Activated CD8-positive, alpha-beta memory T cell treated with anti-CD3 and anti-CD28 coated beads, Interleukin-2, amount 10 ng/mL, durations not matched to agents 7 days and 5 days (primary cell): ENCODE measurements at places on chromosomes 12 and 14. TPM values are rescaled to one million over a fixed set of nuclear protein-coding genes. Genes with fewer than 3 reads are reported as not detected.

FGF6 gene
- not detected for total RNA-seq

RIMKLB gene
- 1.1 TPM for total RNA-seq

SYNDIG1L gene
- not detected for total RNA-seq

DNA sequence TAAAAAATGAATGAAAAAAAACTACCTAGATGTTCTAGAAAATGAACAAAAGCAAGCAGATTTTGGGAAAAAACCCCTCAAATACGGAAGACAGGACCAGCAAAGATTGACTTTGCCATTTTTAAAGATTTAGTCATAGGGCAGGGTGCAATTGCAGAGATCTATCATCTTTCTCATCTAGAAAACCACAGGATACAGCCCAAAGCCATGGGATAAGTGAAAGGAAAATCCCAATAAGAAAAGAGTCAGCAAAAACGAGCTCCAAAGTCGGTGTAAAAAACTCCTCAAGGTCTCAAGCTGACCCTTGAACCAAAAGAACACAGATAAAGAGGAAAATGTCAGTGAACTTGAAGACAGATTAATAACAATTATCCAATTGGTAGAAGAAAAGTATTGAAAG, 28.0 kb downstream of the CEP290 start:
- no peaks in the 10 kb centered on the region for H3K27me3 ChIP-seq
- no peak overlapping the region for H3K4me3 ChIP-seq
- H3K36me3 ChIP-seq = peaks cover 28% of the 10 kb centered on the region
- peaks cover 2% of the 10 kb centered on the region for H3K4me1 ChIP-seq

DNA sequence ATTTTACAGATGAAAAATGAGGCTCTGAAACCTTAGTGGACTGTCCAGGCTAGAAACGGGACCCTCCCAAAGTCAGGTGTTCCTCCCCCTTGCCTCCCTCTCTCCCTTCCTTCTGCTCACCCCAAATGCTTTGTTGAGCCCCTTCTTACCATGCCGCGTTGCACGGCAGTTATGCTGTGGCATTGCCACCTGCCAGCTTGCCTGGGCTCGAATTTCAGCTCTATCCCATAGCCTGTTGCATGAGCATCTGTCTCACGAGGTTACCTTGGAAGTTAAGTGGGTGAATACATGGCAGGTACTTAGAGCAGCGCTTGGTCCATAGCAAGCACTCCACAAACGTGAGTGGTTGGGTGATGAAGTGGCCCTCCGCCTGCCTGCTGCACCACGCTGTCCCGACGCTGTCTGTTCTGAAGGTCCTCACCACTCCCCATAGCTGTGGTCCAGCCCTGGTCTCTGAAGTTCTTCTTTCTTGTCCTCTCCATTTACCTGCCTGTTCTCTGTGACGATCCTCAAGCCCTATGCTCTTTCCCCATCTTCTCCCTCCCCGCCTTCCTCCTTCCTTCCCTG, 269.9 kb downstream of the CACNA1C start:
- H3K4me1 ChIP-seq = no peaks in the 10 kb centered on the region
- H3K27ac ChIP-seq = no peak overlapping the region
- H3K36me3 ChIP-seq = no peaks in the 10 kb centered on the region
- no peak overlapping the region for H3K4me3 ChIP-seq
- peaks cover 22% of the 10 kb centered on the region for H3K27me3 ChIP-seq
- DNase-seq = no peak

DNA sequence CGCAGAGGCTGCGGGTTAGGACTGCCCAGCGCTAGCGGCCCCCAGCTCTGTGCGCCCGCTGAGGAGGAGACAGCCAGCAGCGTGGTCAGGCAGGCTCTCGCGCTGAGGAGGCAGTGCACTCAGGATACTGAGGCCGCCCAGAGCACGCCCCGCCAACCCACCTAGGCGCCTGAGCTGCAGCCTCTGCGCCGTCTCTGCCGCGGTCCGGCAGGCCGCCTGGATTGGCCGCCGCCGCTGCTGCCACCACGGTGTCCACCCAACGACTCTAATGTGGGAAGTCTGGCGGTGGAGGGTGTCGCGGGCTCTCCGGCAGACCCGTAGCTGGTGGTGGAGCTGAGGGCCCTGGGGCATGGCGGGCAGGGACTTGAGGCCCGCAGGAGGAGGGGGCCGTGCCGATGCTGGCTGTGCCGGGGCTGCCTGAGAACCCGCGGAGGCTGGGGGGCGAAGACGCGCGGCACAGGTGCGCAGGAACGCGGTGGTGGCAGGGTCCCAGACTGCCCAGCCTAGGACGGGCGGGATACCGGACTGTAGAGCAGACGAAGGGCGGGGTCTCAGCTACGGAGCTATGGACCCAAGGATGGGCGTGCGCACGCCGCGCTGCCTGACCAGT, 69.9 kb downstream of the ASCL4 start:
- DNase-seq = no peak
- H3K4me1 ChIP-seq = peaks cover 8% of the 10 kb centered on the region
- H3K36me3 ChIP-seq = no peaks in the 10 kb centered on the region

DNA sequence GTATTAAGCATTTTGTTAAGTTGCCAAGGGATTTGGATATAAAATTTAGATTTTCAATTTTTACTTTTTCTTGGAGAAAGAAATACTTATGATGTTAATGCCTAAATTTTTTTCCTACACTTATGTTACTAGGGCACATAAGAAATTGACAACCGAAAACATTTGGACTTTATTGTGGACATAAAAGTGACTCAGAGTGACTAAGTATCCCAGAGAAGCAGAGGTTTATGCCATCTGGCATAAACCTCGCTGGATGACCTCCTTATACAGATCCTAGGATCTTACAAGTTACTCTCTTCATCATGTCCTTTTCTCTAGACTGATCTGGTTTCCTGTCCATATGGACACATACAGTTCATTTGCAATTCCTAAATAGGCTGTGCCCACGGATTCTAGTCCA, 89.8 kb downstream of the RERG start:
- no peak for DNase-seq
- H3K4me3 ChIP-seq = no peak overlapping the region
- H3K36me3 ChIP-seq = no peaks in the 10 kb centered on the region
- H3K4me1 ChIP-seq = no peaks in the 10 kb centered on the region
- H3K27me3 ChIP-seq = peaks cover 18% of the 10 kb centered on the region
- no peak overlapping the region for H3K27ac ChIP-seq

DNA sequence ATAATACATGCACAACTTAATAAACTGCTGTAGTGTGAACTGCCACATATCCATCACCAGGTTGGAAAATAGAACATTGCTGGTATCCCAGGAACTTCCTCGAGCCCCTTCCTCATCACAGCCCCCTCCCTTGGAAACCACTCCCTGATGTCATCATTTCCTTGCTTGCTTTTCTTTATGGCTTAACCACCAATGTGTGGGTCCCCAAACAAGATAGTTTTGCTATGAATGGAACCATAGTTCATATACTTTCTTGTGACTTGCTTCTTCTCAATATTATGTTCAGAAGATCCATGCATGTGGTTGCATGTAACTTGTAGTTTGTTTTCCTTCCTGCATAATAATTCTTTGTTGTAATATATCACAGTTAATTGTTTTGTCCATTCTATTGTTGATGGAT, 8.9 kb upstream of the WNT5B start:
- DNase-seq = no peak
- H3K27ac ChIP-seq = no peak overlapping the region
- H3K27me3 ChIP-seq = peaks cover 24% of the 10 kb centered on the region
- H3K36me3 ChIP-seq = no peaks in the 10 kb centered on the region

DNA sequence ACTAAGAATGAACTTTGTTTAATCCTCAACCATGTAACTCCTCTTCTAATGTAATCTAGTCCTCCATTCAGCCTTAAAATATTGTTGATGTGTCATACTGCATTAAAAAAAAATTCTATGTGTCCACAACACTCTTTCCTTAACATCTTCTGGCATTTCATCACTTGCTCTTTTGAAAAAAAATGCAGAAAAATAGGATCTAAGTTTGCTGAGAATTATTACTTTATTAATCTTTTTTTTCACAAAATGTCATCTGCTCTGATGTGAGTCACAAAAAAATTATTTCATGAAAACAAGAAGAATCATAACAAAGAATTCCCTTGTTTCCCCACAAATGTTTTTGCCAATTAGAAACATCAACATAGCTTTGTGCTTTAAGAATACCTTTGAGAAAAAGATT, 410.1 kb upstream of the MGAT4C start:
- H3K27me3 ChIP-seq = no peaks in the 10 kb centered on the region
- no peak overlapping the region for H3K4me3 ChIP-seq
- no peaks in the 10 kb centered on the region for H3K4me1 ChIP-seq
- H3K27ac ChIP-seq = no peak overlapping the region
- no peak for DNase-seq

DNA sequence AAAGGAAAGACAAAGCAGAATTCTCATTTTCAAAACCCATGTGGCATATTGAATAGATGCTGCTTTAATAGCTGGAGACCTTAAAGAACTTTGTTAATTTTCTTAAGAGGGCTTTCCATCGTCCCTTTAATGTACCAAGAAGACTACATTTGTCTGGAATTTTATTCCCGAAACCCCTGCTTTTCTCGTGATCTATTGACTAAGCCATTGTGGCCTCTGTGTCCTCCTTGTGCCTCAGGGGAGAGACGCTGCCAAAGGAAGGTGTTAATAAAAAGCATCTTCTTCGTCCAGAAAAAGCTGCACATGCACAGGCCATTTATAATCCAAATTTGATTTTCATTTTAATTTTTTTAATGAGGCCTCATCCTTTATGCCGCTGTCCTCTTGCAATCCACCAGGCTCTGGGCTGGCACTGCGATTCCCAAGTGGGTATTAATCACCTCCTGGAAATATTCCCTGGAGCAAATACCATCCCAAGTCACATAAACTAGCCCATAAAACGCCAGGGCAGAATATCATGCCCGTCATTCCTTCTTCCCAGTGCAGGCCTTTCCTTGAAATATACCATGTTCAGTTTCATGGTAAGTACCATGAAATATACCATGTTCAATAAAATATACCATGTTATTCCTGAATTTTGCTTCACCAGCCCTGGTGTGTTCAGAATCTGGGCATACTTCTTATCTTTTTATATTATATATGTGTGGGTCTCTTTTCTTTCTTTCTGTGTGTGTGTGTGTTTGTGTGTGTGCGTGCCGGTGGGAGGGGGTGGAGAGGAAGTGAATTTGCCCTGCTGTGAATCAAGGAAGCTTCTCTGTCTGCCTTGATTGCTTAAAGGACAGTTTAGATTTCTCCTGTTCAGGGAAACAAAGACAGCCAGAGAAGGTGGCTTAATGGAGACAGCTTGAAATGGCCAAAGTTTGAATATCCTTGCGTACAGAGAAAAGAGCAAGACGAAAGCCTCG, 147.6 kb downstream of the PHETA1 start:
- peaks cover 5% of the 10 kb centered on the region for H3K27me3 ChIP-seq
- H3K36me3 ChIP-seq = no peaks in the 10 kb centered on the region

GRCh38 chr14:99592933-99593753, 10.9 kb downstream of the CCDC85C start:
- no peak overlapping the region for H3K27ac ChIP-seq
- peaks cover 24% of the 10 kb centered on the region for H3K4me1 ChIP-seq
- no peak for DNase-seq
- H3K4me3 ChIP-seq = no peak overlapping the region
- no peaks in the 10 kb centered on the region for H3K27me3 ChIP-seq

DNA sequence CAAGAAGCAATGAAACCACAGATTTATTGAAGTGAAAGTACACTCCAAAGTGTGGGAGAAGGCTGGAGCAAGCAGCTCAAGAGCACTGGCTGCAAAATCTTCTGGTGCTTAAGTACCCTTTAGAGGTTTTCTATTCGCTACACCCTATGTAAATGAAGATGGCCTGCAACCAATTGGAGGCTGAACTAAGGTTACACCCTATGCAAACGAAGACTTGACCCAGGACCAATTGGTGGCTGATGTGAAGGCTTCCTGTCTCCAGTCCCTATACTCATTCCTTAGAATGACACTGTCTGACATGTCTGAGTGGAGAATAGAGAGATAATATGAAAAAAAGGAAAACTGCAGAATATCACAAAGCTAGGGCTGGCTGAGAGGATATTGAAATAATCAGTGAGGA, 57.2 kb downstream of the ALG10B start:
- no peaks in the 10 kb centered on the region for H3K36me3 ChIP-seq
- no peak overlapping the region for H3K27ac ChIP-seq
- no peak overlapping the region for H3K4me3 ChIP-seq
- no peaks in the 10 kb centered on the region for H3K27me3 ChIP-seq
- no peaks in the 10 kb centered on the region for H3K4me1 ChIP-seq

GRCh38 chr12:131118371-131118770, 164.7 kb downstream of the ADGRD1 start:
- no peaks in the 10 kb centered on the region for H3K36me3 ChIP-seq
- peaks cover 6% of the 10 kb centered on the region for H3K27me3 ChIP-seq
- no peak overlapping the region for H3K27ac ChIP-seq
- no peak overlapping the region for H3K4me3 ChIP-seq

DNA sequence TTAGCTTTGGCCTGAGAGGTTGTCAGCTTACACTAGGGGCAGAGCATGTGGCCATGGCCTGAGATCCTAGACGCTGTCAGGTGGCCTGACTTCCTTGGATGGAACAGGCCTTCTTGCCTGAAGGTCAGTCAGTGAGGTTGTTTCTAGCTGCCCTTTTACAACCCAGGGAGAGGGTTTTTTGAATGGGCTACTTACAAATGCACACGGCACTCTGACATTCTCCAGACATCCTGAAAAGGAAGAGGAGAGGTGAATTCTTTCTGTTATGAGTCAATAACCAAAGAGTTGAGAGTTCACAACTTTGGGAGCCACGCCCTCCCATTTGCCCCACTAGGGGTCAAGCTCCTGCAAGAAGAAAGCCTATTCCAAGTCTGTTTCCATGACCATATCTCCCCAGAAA, 7.8 kb downstream of the KRT76 start:
- peaks cover 24% of the 10 kb centered on the region for H3K27me3 ChIP-seq
- no peaks in the 10 kb centered on the region for H3K36me3 ChIP-seq
- H3K27ac ChIP-seq = no peak overlapping the region
- H3K4me1 ChIP-seq = no peaks in the 10 kb centered on the region

DNA sequence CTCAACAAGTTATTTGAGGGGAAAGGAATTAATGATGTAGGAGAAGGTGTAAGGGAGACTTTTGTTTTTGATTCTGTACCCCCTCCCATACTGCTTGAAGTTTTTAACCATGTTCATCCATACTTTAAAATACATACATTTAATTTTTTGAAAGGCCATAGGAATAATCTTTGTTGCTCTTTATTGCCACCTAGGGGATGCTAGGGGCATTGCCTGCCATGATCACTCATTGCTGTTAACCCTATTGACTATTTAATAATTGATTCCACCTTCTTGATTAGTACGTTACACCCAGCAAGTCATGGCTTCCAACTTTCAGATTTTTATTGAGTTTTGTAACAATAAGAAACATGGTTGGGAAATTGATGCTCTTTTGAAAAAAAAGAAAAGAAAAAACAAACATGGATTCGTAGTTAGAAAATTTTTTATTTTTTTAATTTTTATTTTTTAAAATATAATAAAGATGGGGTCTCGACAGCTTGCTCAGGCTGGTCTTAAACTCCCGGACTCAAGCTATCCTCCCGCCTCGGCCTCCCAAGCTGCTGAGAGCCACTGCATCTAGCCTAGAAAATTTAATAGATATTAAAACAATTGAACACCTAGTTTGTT, 8.5 kb upstream of the PRKAB1 start:
- no peak overlapping the region for H3K4me3 ChIP-seq
- peaks cover 1% of the 10 kb centered on the region for H3K36me3 ChIP-seq
- peaks cover 4% of the 10 kb centered on the region for H3K27me3 ChIP-seq
- H3K27ac ChIP-seq = no peak overlapping the region
- DNase-seq = peak; percentile 64

- peaks cover 56% of the 10 kb centered on the region for H3K36me3 ChIP-seq
- H3K4me3 ChIP-seq = peak overlapping the region; percentile 82
- H3K27me3 ChIP-seq = no peaks in the 10 kb centered on the region
- peaks cover 82% of the 10 kb centered on the region for H3K4me1 ChIP-seq
Measured at GRCh38 chr12:3750616-3751015, 2.3 kb downstream of the CRACR2A start.
